ENCODE measurements at places on chromosomes 11 and 22.

GRCh38 chr11:10674440-10674855, 19.1 kb downstream of the IRAG1 start:
- DNase-seq: no peak

- DNase-seq: no peak
These were observed 1.7 kb downstream of the NCF4 start for GRCh38 chr22:36862251-36863242.

GRCh38 chr11:61069427-61069826, 32.9 kb upstream of the CD5 start:
- no peak for DNase-seq

DNA sequence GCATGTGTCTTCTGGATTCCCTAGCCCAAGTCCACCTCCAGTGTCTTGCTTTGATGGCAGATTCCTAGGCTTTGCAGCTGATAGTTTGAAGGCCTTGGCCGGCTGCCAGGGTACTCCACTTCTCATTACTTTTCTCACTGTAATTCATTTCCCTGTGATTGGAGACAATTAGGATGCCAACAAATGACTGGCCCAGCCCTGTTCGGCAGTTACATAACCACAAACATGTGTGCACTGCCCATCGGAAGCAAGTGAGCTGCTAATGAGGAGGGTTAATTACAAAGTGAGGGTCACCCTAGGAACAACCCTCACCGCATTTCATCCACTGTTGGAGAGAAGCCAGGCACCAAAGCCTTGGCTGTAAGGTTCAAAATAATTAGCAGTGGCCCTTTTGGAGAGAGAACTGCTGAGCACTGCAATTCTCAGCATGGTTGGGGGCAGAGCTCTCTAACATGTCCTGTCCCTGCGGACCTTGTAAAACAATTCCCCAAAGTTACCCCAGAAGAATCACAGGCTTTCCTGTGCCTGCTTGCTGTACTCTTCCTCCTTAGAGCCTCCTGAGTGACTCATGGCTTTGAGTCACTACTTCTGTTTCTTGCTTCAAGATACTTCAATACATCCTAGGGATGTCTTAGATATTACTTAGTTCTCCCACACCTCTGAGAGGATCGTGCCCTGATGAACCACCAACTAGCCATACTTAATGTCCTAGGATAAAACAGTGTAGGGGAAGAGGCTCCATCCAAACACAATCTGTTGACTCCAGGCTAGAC, 109.7 kb upstream of the GALNT18 start:
- DNase-seq: no peak

- DNase-seq: no peak
These were observed 688.1 kb downstream of the BRD1 start for GRCh38 chr22:49139492-49140151.

DNA sequence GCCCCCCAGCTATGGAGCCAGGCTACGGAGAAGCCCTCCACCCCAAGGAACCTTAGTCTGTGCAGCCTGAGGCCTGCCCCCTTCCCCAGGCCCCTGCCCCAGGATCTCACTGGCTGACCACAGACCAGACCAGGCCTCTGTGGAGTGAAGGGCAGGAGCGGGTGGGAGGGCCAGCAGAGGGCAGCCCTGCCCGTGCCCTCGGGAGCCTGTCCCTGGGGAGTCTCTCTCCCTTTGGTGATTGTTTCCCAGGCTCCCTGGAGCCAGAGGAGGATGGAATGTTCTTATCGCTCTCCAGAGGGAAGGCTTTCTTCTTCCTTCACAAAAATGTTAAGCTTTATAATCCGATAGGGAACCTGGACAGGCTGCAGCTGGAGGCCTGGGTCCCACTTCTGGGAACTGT, 455.3 kb downstream of the SOX6 start:
- DNase-seq: no peak

GRCh38 chr22:20775342-20775895, 1.5 kb downstream of the SERPIND1 start:
- DNase-seq: no peak

DNA sequence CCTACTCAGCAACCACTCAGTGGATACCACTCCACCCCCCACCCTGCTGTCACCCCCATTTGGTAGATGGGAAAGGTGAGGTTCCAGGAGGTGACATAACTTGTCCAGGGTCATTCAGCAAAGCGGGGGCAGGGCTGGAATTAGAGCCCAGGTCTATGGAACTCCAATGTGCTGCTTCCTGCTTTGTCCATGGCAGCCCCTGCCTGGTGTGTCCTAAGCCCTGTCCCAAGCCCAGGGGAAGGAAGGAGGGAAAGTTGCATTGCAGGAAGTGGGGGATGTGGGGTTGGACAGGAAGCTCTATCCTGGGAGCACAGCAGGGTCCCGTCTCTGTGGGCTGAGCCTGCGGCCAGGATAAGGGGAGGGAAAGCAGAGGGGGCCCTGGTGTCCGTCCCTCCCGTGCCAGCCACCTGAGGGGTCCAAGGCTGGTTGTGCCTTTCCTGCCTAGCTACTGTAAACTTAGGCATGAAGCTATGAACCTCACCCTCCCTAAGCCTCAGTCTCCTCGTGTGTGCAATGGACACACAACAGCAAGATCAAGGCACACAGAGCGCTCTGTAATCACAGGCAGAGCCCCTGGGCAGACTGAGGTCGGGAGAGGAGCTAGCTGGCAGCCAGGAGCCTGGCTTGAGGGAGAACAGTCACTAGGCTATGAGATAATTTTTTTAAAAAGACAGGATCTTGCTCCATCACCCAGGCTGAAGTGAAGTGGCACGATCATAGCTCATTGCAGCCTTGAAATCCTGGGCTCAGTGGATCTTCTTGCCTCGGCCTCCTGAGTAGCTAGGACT, 12.9 kb downstream of the GAL3ST1 start:
- DNase-seq: no peak

- DNase-seq: no peak
These were observed 815.9 kb downstream of the KCNA4 start for GRCh38 chr11:29200791-29201562.

GRCh38 chr11:110505528-110506284, 76.0 kb downstream of the FDX1 start:
- no peak for DNase-seq

- DNase-seq: no peak
These were observed 7.2 kb upstream of the TRABD start for GRCh38 chr22:50178471-50178864.

DNA sequence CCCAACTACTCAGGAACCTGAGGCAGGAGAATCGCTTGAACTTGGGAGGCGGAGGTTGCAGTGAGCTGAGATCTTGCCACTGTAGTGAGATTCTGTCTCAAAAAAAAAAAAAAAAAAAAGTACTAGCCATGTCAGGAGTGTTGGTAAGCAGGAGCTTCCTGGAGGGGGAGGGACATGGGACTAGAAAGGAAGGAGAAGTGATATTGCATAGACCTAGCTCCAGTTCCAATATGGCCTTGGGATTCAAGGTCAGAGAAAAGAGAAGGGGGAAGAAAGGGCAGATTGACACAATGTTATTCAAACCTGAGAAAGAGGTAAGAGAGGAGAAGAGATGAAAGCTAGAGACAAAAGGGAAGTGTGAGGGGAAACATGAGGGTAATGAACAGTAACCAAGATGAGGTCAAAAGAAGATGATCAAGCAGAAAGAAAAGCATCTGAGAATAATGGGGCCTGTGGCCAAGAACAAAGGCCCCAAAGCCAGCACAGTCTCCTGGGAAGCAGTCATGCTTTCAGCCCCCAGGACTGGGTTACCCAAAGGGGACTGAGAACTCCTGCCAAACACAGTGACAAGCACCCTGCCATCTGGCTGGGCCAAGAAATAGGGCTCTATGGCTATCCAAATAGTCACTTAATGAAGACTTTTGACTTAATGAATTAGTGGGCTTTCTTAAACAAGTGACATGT, 51.7 kb upstream of the FTH1 start:
- no peak for DNase-seq

- DNase-seq: no peak
These were observed 875.6 kb downstream of the METTL15 start for GRCh38 chr11:28983780-28984179.

GRCh38 chr22:32700191-32700882, 101.2 kb upstream of the TIMP3 start:
- DNase-seq: no peak
